Activated naive CD4-positive, alpha-beta T cell treated with Interleukin-2 at 50 U/mL for 16 hours (primary cell): ENCODE measurements at places on chromosomes 1 and 21.

GRCh38 chr1:20184481-20184900 is 1.4 kb upstream of the UBXN10 start:
- no peak for DNase-seq

DNA sequence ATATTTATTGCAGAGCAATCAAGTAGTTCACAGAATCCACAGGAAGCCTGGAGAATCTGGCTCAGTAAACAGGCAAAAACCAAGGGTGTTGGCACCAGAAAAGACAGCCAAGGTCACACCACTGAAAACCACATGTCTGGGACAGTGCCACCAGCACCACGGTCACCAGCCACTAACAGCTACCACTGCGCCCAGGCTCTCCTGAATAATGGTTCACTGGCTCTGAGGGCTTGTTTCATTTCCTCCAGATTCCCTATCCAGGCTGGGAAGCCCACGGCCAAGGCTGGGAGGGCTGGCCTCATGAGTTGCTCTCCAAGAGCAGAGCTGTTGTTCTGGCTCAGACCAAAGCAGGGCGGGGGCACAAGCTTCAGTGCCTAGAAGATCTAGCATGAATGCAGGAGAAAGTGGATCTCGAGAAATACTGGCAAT is 54.5 kb upstream of the PTGFRN start:
- no peak for DNase-seq

DNA sequence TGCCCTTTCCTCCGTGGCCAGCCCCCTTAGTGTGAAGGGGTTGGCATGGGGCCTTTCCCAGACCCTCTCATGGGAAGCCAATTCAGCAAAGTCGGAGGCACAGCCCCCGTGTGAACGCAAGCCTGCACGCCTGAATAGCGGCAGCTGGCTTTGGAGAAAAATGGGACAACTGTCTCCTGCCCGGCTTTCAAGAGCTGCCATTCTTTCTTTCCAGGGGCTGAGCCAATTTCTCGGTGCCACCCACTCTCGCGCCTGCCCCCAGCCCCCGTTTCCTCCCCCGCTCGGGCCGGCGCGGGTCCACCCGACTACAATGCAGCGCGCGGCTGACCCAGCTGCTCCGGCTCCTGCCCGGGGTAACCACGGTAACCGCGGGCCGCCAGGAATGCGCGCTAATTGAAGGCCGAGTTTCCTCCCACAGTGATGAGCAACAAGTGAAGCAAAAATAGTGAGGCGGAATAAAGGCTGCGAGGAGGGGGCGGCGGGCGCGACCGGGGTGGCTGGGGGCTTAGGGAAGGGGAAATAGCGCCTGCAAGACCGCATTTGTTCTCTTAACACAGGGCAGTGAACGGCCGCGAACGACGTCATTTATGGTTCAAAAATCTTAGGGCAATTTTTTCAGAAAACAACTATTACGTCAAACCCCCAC is 27.8 kb downstream of the ILDR2 start:
- DNase-seq = no peak

- no peak for DNase-seq
Observed at GRCh38 chr1:32299327-32299726, 7.4 kb downstream of the HDAC1 start.
